ENCODE measurements at places on chromosomes 4 and X.

DNA sequence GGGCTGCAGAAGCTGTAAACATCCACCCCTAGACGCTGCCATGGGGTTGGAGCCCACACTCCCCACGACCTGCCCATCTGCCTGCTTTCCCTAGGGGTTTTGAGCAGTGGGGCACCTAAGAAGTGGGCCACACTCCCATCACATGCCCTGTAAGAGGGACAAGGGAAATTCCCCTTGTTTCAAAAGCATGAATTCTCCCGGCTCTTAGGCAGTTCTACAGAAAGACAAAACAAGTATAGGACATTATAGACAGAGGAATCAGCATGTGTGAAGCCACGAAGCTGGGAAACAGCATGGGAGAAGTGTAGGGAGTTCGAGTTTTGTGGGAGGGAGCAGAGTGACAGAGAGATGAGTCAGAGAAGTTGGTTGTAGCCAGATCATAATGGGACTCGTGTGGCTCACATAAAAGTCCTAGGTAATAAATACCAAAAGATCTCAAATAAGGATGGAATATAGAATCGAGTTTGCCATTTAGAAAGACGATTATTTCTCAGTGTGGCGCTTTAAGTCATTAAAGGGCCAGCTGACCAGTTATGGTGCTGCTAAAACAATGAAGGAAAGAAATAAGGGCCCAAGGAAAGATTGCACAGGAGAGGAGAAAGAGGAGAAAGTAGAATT lies 23.9 kb downstream of the APOO start:
- no peak for DNase-seq

- DNase-seq: no peak
Observed at GRCh38 chr4:165539801-165540200, 161.0 kb downstream of the CPE start.

- no peak for DNase-seq
Observed at GRCh38 chrX:111264385-111264784, 5.9 kb downstream of the CAPN6 start.

- DNase-seq: no peak
Observed at GRCh38 chr4:67130411-67130810, 414.9 kb downstream of the CENPC start.

- no peak for DNase-seq
Observed at GRCh38 chr4:5770051-5770450, 59.0 kb downstream of the EVC start.

- DNase-seq: no peak
Observed at GRCh38 chr4:150600812-150601445, 19.0 kb downstream of the MAB21L2 start.

GRCh38 chr4:13092702-13093101 lies 391.4 kb downstream of the RAB28 start:
- no peak for DNase-seq

DNA sequence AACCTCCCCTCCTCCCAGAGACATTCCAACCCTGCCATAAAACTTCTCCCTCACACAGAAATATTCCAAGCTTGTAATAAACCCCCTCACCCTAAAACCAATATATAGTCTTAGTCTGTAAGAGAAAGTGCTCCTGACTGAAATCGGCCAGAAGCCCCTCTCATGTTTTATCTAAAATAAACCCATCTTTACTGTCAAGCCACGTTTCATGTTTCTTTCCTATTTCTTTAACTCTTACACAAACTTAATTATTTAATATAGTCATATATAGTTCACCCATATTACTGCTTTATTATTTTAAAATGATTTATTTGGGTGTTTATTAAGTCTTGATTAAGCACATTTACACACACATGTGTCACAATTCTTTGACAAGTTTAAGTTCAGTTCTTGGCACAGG lies 191.3 kb upstream of the AADAT start:
- no peak for DNase-seq

DNA sequence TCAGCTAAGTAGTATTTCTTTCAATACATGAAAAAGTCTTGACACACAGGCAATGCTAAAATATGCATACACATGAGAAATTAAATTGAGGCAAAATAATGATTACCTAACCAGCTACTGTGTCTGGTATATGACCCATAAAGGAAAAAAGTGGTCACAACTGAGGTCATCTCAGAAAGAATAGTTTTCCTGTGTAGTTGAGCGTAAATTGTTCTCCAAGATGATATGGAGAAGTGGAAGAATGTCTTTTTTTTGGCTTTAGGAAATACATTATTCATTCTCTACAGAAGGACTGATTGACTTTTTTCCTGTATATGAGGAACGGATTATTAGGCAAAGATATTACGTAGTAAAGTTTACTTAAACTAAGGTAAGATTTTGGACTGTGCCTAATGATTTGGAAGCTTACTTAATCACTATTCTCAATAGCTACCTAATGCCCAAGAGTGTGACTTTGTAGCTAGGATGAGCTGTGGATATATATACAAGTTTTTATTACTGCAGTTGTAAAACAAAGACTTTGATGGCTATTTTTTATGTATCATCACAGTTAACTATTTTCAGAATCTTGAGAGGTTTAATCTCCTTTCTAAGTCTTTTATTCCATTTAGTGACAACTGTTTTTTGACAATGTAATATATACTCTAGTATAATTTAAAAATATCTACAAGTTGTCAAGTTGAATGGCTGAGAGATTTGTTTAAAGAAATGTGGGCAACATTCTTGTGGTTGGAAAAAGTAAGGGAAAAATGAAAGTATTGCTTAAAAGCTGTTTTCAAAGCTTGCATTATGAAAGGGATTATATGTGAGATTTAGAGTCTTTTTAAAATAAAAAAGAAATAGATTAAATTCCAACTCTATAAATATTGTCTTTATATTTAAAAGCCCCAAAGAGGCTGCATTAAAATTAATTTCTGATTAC lies 100.2 kb downstream of the PDLIM5 start:
- DNase-seq: no peak

DNA sequence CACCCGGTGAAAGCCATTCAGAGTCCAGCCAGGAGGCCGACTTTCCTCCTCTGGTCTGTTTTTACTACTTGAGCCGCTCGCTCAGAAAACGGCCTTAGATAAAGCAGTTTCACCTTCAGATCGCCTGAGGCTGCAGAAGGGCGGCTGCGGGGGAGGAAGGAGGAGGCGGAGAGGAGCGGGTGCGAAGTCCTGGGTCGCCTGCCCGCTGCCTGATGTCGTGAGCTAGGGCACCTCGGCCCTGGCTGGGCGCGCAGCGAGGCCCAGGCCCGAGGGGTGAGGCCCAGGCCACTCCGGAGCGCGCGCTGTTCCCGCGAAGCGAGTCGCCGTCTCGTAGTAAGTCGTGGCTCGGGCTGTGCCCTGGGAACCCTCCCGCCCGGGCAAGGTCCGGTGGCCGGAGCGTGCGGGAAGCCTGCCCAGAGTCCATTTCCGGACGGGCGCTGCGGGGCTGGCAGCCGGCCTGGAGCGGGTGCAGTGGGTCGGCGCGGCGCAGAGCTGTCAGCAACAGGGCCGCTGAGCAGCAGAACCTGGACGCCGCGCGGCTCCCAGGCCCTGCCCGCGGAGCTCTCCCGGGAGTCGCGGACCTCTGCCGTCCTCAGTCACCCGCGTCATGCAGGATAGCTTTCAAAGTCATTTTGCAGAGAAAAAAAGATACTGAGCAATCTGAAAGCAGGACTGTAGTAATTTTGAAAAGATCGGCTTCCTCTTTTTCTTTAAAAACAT lies 18.6 kb downstream of the TRIM2 start:
- peak; percentile 21 for DNase-seq

GRCh38 chr4:183747931-183748670 lies 89.0 kb downstream of the TRAPPC11 start:
- DNase-seq: no peak

DNA sequence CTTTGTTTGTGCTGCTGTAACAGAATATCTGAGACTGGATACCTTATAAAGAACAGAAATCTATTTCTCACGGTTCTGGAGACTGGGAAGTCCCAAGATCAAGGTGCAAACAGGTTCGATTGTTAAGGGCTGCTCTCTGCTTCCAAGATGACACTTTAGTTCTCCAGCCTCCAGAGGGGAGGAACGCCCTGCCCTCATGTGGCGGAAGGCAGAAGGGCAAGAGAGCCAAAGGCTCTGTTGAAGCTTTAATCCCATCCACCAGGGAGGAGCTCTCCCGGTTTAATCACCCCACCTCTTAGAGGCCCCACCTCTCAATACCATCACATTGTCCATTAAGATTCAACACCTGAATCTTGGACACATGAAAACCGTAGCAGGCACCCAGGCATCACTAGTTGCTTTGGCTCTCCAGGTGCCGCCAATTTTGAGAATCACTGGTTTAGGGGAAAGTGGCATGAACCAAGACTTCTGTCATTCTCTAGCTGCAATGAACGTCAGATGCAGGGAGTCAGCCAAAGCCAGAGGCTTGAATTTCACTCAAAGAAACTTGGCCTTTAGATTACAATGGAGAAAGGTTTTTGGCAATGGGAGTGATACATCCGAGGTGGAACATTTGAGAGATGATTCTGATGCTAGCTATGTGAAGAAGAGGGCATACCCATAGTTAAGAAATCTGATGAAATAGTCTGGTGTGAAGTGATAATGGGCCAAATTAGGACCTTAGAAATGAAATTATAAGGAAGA lies 15.7 kb downstream of the FHL1 start:
- no peak for DNase-seq

DNA sequence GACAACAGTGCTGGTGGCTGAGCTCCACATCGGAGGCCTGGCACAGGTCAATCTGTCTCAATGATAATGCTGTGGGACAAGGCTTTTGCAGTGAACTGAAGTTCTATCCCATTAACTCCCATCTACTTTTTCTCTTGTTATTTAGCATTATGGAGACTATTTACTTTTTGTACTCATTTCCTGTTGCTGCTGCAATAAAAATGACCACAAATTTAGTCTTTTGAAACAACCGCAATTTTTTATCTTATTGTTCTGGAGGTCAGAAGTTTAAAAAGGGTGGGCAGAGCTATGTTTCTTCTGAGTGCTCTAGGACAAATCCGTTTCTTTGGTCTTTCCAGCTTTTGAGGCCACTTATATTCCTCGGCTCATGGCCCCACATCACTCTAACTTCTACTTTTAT lies 111.0 kb upstream of the PITX2 start:
- DNase-seq: no peak

DNA sequence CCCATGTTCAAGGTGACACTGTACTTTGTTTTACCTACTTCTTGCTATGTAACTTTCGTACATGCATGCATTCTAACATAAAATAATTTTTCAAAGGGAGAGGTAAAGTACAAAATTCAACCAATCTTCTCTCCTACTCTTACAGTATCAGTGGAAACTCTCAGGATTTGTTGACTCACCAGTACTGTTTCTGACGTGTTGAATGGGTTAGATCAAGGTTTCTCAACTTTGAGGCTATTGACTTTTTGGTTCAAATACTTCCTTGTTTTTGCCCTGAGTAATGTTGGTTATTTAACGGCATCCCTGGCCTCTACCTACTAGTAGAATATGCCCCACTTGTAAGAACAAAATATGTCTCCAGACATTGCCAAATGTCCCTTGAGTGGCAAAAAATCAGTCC lies 94.6 kb upstream of the SMAD1 start:
- no peak for DNase-seq

- no peak for DNase-seq
Observed at GRCh38 chr4:157128395-157128794, 52.4 kb downstream of the GLRB start.

DNA sequence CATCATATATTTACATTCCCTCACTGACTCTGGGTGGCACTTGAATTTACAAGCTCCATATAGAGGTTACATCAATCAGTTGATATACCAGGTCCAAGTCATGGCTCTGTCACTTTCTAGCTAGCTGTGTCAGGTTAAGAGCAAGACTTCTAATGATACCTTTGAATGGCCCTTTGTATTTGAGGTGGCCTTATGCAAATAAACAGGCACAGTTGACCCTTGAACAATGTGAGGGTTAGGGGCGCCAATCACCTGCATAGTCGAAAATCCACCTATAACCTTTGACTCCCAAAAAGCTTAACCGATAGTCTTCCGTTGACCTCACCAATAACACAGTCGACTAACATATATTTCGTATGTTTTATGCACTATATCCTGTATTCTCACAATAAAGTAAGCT lies 1.3 kb upstream of the PTTG2 start:
- DNase-seq: no peak

DNA sequence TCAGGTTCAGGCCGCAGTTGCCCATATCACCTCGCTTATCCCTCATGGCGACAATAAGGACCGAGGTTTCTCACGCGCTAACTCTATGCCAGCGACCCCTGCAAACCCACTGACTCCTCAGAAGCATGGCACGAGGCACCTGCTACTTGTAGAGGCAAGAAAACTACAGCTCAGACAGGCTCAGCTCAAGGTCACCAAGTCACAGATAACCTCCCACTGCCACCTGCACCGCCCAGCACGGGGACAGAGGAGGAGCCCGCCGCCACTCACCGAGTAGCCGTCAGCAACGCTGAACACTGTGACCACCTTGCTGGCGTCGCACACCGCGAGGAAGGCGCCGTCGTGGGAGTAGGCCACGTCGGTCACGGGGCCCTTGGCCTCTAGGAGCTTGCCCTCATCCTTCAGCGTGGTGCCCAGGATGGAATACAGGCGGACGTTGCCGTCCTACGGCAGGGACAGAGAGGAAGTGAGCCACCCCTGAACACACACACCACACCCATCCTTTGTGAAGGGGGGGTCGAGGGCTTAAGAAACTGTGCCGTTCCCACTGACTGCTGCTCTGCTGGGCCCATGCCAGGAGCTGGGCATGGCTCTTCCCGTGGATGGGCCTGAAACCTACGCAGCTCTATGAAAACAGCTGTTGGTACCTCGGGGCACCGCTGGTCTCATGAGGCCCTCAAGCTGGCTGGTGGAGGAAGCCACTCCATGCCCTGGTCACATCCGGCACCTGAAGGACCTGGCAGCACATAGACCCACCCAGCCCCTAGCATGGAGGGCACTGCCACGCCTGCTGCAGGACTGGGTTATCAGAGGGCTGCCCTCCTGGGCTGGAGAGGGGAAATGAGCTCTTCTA lies 38.9 kb downstream of the WDR1 start:
- no peak for DNase-seq

DNA sequence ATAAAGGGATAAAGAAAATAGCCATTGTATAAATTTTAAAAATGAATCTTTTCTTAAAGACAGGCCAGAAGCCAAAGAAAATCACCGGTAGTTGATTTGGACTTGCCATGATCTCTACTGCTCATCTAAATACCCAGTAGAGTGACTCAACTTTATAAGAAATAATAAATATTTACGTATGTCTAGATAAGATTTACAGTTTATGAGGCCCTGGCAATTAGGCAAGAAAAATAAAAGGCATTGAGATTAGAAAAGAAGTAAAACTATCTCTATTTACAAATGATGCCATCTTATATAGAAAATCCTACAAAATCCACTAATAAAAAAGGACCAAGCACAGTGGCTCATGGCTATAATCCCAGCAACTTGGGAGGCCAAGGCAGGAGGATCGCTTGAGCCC lies 765.5 kb upstream of the HTR2C start:
- DNase-seq: no peak

GRCh38 chr4:128444544-128445302 lies 157.1 kb upstream of the PGRMC2 start:
- DNase-seq: no peak

DNA sequence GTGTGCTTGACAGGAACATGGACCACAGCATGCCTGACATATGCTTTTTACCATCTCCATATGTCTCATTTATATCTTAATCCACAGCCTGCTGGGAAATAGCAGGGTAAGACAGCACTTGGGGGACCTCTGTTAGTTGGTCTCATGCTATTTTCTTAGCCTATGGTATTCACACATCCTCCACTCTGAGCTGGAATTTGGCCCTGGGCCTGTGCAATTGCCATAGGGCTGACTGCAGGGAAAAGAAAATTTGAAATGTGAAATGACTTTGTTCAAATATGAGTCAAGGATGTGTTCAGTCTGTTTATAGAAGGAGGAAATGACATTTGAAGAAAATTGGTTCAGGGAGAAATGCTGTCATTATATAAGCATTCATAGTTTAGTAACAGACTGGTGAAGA lies 9.6 kb upstream of the MAP7D3 start:
- DNase-seq: no peak
